ENCODE measurements at places on chromosomes 5 and 9.

GRCh38 chr9:121707477-121708424 lies 56.3 kb downstream of the DAB2IP start:
- no peak for DNase-seq

DNA sequence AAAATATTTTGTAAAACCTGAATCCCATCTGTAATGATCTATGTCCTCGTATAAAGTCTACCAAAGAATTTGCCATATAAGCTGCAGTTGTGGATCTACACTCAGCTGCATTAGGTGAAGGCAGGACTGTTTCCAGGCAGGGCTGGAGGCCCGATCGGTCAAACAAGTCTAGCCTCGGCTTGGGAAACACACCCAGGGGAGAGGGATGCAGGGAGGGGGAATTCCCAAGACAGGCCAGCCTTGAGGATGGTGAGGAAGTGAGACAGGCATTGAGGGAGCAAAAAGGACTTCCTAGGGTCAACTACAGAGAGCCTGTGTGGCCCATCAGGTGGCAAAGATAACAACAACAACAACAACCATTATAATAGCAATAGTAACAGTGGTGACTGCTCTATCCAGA lies 174.1 kb upstream of the FSTL4 start:
- DNase-seq: no peak

DNA sequence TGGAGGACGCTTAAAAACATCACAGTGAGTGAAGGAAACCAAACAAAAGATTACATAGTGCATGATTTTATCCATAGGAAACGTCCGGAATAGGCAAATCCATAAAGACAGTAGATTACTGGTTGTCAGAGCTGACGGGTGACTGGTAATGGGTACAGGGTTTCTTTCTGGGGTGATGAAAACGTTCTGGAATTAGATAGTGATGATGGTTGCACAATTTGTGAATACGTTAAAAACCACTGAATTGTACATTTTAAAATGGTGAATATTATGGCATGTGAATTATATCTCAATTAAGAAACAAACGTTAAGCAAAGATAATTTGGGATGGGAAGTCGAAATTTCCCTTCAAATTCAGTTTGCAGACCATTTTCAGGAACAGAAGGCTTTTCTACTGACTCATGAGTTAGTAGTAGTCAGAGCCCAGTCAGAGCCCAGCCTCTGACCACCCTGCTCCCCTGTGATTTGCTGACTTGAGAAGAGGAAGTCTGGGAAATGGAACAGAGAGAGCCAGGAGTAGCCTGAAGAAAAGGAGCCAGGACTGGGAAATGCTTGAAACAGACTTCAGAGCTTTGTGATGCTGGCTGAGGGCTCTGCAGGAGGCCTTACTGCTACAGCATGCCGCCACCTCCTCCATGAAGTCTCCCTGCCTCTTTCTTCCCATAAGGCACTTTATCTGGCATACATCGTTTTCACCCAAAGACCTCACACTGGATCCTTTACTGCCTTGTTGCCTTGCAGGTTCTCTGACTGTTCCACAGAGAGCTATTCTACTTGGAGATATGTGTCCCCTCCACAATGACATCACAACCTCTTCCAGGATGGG lies 46.4 kb upstream of the CTNNA1 start:
- no peak for DNase-seq

DNA sequence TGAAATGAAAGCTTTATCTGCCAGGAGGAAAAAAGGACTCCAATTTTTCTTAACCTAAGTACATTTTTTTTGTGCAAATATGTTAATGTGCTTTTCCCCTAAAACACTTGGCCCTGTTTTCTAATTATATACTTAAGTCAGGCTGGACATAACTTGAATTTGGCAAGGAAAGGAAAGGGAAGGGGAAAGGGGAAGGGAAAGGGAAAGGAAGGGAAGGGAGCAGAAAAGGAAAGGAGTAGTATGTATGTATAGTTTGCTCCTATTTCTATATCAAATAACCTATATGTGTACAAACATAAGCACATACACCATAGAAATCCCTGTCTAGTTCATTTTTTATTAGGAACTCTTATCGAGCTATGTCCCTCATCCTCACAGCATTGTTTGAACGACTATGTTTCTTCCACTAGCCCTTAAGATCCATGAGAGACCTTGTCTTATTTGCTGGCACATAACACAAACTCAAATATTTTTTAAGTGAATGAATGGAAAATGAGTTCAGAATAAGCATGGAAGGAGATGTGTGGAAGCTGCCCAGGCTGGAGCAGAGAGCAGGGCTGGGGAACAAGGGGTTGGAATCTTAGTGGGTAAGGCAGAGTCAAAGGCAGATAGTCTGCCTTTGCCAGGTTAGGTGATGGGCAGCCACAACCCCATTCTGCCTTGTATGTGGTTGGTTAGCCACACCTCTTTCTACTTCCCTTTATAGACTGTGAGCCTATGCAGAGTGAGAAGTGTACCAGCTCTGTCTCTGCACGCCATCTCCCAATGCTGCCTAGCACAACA lies 70.0 kb downstream of the KLHL3 start:
- no peak for DNase-seq

DNA sequence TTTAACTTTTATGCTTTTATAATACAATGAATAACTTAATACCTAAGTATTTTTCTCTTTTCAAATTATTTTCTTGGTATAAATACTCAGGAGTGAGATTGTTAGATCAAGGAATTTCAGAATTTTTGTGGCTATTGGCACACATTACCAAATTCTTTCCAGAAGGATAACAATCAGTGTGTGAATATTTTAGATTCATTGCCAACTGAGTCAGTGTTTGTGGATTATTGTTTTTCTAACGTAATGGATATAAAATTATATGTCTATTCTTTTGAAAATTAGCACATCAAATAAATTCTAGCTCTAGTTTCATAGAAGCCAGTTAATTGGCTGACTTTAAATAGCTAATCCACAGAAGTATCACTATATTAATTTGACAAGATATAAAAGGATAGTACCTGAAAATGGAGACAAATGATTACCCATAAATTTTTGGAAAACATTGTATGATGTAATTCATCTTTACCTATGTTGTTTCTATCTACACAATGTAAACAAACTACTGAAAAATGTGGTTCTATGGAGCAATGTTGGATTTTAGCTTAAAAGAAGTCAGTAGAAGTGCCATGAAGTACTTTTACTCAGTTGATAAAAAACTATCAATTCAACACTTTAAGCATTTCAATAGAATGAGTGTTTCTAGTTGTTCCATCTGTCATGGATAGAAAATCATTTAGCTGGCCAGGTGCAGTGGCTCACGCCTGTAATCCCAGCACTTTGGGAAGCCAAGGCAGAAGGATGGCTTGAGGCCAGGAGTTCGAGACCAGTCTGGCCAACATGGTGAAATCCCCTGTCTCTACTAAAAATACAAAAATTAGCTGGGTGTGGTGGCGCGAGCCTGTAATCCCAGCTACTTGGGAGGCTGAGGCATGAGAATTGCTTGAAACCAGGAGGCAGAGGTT lies 185.1 kb downstream of the ADAMTSL1 start:
- no peak for DNase-seq

GRCh38 chr9:96874947-96875460 lies 20.7 kb upstream of the ZNF782 start:
- peak; percentile 21 for DNase-seq

DNA sequence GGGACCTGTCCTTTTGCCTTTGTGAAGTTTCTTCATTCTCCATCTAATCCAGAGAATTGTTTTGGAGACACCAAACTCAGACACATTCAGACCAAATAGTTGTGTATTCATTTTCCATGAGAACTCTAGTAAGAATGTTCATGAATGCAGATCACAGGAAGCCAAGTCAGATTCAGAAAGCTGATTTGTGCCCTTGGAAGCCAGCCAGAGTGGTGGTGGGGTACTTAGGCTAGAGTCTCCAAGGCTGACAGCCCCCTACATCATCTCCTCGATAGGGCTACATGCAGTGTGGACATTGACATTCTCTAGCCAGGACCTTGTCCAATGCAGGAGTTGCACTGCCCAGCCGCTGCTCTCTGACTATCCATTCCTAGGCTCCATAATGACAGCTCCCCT lies 137.6 kb downstream of the UGCG start:
- no peak for DNase-seq

DNA sequence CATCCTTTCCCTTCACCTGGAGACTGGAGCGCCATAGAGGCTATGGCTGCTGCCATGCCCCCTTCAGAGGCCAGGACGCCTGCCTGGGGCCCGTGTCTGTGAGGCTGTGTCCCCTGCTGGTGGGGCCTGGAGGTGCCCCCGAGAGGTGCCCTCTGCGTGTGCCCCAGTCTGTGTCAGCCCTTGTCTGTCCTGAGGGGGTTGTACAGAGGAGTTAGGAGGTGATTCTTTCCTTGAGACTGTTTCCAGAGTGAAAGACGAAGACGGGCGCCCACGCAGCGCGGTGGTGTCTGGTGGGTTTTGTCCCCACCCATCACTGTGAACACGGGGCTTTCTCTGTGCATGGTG lies 24.6 kb downstream of the TRAF2 start:
- DNase-seq: no peak

GRCh38 chr9:35186524-35186923 lies 24.7 kb downstream of the UNC13B start:
- DNase-seq: no peak

GRCh38 chr5:143887903-143888665 lies 76.1 kb downstream of the HMHB1 start:
- no peak for DNase-seq

- DNase-seq: no peak
These were observed 185.2 kb upstream of the KLF4 start for GRCh38 chr9:107674721-107675277.

GRCh38 chr5:171675511-171675910 lies 110.1 kb upstream of the SMIM23 start:
- no peak for DNase-seq

DNA sequence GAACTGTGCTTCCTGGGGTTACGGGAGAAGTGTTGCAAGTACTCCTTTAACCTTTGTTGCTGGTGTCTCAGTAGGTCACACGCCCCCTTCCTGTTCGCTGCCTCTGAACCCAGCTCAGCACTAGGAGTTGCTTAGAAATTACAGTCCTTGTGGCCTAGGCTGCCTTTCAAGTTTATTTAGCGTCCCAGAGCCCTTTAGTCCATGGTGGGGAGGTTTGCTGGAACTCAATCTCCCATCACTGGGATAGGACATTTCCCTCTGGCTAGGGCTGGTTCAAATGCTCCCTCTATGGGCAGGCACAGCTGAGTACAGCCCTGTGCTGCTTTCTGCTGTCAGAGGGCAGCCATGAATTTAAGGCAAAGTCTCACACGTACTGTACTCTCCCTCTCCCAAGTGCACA lies 4.7 kb downstream of the IFNA8 start:
- no peak for DNase-seq

- DNase-seq: no peak
These were observed at the start of gene MAP1B for GRCh38 chr5:72107131-72107900. MAP1B (plus strand) TSS chr5:72107475; CDS start chr5:72107532, 57 bp downstream.

DNA sequence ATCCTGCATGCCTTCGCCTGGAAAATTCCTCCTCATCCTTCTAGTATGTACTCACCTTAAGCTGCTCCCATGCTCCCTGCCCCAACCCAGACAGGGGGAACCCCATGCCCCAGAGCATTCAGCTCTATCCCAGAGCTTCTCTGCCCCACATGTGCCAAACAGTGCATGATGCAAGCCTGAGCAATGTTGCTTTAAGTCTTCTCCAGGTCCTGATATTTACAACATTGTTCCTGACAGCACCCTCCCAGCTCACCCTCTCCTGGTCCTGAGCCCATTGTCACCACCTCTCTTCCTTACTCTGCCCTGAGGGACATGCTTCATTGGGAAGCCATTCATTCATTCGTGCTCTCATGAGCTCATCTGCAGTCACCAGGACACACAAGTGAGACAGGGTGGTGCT lies 23.4 kb upstream of the BARX1 start:
- no peak for DNase-seq

DNA sequence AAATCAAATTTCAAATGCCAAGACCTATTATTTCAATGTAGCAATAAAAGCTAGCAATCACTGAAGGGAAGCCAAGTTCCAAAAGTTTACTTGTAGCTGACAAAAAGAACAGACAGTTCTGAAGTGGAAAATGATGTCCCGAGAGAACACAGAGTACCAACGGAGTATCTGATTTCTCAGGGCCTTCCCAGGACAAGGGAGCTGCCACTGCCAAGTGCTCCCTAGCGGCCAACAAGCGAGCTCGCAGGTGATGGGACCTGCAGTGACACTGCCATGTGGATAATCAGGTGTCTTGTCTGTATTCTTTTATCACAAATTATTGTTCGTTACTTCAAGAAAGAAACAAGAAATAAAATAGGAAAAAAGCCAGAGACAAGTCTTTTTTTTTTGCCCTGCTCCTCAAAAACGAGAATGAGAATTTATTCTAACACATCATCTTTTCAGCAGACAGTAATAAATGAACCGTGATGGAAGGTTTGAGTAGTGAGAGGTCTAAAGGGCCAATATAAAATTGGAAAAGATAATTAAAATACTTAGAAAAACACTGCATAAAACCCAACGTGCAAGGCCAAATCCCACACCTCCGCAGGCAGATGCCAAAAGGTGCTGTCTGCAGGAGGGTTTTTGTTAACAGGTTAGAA lies 159.4 kb downstream of the MYO10 start:
- DNase-seq: no peak

DNA sequence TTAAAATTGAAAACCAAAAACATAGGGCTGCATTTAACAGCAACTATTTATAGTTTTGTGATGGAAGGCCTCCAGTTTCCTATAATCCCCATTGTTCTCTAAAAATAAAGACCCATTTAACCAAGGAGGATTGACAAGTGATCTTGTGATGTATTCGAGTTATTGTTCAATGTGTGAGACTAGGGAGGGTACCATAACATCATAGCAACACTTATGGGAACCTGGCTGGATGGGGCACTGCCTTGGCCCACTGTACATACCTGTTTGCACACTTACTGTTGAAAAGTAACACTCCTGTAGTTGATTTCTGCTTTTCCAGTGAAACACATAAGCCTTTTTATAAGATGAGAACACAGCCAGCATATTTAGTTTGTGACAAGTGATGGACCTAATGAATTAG lies 32.3 kb downstream of the MACIR start:
- no peak for DNase-seq

DNA sequence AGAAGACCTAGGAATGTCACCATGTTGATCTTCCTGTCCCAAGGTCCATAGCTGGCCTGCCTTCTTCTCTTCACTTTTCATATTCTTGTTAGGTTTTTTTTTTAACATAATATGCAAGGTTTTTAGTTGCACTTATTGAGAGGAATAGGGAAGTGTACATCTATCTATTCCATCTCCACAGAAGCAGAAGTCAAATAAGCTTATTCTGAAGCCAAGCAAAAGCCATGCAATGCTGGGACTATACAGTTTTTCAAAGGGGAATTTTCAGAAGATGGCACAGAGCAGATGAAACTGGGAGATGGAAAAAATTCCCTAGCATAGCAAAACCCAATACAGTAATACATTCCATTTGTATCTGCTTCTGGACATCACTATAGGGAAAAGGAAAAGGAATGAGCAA lies 447.6 kb downstream of the GADD45G start:
- no peak for DNase-seq

GRCh38 chr9:131409458-131409992 lies 15.6 kb downstream of the PRRC2B start:
- DNase-seq: no peak

- DNase-seq: no peak
These were observed 3.1 kb downstream of the NIPAL4 start for GRCh38 chr5:157463081-157463480.

GRCh38 chr9:72351538-72352453 lies 13.2 kb downstream of the ZFAND5 start:
- no peak for DNase-seq
